ENCODE measurements at places on chromosomes 4 and X.

DNA sequence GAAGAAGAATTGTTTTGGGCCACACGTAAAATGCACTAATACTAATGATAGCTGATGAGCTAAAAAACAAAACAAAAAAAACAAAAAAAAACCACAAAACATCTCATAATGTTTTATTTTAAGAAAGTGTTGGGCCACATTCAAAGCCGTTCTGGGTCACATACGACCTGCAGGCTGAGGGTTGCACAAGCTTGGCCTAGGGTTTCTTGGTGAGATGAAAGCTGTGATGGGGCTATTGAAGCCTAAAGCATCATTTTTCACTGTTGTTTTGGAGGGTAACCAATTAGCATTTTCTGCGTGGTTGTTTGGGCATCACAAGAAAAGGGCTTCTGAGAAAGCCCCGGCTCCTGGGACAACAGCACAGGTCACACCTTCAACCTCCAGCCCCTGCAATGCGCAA, 42.5 kb upstream of the ZNF157 start:
- no peak for DNase-seq

DNA sequence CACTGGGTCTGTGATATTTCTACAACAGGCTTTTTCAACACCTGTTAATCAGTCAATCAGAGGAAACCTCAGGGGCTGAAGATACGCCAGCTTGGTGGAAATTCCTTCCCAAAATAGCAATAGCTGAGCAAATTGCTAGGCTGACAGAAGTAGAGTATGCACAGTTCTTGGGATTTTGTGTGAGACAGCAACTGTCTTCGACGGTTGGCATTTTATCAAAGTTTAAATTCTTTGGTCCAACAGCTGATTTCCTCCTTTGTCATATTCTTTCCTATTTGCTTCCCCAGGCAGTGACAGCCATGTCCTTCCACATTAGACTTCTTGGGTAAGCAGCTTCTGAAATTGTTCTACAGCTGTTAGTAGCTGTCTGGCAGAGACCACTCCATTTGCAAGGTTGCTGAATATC, 8.0 kb upstream of the PALLD start:
- DNase-seq, result no peak

- no peak for DNase-seq
These were observed 46.4 kb downstream of the BEX1 start for GRCh38 chrX:103017542-103017941.

DNA sequence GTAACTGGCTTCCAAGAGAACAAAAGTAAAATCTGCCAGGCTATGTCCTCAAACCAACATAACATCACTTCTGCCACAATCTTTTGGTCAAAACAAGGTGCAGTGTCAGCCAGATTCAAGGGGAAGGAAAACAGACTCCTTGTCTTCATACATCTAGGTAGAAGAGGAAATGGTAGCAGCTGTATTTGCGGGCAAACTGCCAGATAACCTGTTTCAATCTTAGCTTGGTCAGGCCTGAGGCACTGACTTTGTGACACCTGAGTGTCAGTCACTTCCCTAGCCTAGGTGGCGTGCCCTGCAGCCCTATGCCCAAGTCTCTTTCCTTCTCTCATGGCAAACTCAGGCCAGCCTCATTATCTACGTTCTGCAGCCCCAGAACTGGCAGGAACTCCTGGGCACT, 146.2 kb upstream of the JADE1 start:
- peak; percentile 3 for DNase-seq

GRCh38 chr4:138724530-138724929, 291.1 kb upstream of the NOCT start:
- DNase-seq, result no peak

DNA sequence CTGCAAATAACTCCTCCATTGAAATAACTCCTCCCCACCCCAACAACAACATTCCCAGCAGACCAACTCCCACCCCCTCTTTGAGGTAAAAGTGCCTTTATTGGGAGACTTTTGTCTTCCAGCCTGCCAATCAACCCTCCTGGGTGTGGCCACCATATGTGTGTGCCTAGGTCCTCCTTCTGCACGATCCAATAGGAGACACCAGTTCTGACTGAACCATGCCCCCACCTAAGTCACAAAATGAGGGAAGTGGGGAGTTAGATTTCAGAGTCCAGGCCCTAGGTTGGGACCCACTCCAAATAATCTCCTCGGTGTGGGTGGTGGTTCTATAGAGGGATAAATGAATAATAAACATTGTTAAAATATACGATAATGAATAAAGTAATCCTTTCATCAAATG, 3.0 kb downstream of the PLP2 start:
- DNase-seq, result no peak

DNA sequence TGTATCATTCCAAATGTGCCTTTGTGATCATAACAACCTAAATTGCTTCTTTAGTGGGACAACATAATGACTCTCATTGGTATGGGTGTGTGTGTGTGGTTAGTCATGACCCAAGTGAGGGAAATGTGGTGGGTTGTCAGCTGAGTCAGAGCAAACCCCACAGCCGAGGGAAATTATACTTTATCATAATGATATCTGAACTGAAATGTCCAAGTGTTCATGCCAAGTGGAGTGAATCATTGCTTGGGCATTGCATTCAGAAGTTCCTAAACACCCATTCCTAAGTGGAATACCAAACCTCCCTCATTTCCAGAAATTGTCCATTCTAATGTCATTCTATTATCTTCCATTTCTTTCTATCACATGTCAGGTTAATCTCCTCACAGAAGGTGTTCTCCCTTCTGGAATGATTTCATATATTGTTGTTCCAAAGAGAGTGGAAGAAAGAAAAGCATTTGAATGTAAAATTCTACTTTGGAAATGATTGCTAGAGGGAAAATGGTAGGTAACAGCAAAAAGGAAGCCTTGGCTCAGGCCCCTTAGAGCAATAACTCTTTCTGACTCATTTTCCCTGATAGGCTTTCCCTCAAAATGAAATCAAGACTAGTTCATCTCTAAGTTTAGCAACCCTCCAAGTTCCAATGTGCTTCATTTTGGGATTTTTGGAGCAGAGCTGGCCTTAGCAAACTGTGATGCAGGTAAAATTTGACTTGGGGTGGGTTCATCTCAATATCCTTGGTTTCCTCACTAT, 230.7 kb upstream of the KCNIP4 start:
- DNase-seq, result no peak
